Anterior cingulate cortex (tissue), 58 donors: ENCODE measurements at places on chromosomes 16 and 17.

GRCh38 chr17:22411185-22411784, 719.0 kb downstream of the KCNJ18 start:
- DNase-seq, result no peak

DNA sequence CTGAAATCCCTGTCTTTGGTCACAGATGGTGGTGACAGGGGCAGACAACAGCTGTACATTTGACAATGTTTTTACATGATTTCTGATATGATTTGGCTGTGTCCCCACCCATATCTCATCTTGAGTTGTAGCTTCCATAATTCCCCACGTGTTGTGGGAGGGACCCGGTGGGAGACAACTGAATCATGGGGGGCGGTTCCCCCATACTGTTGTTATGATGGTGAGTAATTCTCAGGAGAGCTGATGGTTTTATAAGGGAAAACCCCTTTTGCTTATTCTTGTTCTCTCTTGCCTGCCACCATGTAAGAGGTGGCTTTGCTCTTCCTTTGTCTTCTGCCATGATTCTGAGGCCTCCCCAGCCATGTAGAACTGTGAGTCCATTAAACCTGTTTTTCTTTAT, 353.9 kb downstream of the CPPED1 start:
- no peak for DNase-seq

GRCh38 chr16:74740795-74741304, 33.8 kb downstream of the FA2H start:
- DNase-seq, result peak; percentile 47

- DNase-seq, result peak; percentile 24
These were observed 2.0 kb upstream of the YPEL2 start for GRCh38 chr17:59329176-59330052.

DNA sequence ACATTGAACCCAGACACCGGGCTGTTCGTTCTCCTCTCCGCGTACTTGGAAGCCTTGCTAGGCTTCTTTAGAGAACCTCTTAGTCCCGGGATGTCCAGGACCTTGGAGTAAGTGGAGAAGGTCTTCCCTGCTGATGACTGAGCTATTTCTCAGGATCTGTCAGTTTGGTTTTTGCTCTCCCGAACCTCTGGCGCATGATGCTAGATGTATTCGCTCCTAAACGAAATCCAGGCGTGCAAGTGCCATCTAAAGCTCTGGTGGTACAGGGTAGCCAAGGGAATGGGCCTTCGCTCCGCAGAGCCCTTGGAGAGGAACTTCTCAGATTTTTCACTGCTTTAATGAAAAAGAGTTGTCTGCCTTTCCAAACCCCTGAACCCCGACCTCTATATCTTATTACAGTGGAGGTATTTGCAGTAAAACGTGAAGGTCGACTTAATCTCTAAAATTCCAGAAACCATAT, 547 bp downstream of the VMP1 start:
- DNase-seq, result no peak

DNA sequence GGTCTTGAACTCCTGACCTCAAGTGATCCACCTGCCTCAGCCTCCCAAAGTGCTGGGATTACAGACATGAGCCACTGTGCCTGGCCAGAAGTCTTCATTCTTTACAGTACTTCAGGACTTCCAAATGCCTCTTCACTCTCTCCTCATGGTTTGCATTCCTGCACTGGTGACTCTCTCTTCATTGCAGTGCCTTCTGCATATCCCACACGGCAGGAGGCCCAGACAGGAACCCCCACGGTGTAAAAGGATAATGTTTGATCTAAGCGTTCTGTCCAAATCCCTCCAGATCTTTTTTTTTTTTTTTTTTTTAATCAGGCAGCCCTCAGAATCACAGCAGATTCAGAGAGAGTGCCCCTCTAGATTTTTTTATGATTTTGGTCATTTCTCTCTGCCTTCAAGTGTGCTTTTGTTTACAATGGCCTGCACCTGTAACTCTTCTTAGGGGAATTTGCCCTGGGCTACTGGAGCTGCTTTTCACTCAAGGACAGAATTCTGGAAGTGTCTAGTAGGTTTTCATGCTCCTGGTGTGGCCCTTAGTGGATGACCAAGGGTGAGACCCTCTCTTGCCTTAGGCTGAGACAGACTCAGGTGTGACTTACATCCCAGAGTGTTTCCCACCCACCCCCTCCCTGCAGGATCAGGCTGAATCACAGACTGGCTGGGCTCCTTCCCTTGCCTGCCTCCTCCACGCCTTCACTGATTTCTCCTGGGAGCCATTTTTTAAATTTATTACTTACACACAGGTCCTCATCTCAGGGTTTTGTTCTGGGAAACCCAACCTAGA, 19.8 kb upstream of the NF1 start:
- DNase-seq, result no peak

DNA sequence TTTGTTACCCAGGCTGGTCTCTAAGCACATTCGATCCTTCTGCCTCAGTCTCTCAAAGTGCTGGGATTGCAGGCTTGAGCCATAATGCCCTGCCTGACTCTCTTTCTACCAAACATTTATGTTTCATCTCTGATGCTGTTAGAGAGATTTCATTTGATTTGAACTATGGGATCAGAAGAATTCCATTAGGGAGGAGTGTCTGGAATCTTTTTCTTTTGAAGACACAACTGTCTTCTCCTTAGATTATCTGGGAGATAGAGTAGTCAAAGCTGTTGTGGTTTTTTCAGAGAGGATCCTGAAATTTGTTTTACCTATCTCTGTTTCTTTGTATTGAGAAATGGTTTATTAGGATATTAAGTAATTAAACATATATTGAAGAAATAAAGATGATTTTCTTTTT, 29.4 kb downstream of the WIPF2 start:
- DNase-seq, result no peak

- DNase-seq, result no peak
These were observed 19.2 kb downstream of the RNF213 start for GRCh38 chr17:80279895-80280294.

DNA sequence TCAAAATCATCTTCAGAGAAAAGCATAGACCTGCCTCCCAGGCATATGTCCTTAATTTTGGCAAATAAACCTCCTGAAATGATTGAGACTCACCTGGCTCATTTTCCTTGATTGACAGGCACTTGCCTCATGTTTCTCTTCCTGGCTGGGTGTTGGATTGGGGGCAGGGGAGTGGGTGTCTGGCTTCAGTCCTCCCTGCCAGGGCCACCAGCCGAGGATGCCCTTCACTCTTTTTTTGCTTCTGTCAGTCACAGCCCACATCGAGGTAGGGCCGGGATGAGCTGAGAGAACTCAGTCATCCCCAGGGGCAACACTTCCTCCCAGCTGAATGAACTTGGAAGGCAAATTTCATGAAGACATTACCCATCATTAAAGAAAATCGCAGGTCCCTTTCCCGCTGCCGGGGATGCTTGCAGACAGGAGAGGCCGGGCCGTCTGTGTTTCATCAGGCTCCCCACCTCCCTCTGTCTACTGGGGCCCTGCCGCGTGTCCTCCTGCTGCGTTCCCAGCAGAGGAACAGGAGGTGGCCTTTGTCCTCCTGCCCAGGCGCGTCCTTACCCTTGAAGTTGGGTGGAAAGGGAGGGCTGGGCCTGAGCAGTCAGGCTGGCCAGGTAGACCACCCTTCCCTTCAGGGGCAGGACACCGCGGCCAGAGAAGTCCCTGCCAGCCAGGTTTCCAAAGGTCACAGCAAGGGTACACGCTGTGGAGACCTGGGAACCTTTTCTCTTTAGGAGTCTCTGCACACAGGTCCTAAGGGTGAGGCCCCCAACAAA, 11.2 kb upstream of the DNAH17 start:
- DNase-seq, result no peak

DNA sequence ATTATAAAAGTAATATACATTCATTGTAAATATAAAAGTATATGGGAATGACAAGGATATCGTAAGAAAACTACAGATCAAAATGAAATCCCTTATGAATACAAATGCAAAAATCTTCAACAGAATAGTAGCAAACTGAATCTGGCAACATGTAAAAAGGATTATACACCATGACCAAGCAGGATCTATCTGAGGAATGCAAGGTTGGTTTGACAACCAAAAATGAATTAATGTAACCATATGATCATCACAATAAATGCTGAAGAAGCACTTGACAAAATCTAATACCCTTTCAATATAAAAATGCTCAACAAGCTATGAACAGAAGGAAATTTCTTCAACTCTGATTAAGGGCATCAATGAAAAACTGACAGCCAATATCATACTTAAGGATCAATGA, 48.8 kb downstream of the NDEL1 start:
- DNase-seq, result no peak

DNA sequence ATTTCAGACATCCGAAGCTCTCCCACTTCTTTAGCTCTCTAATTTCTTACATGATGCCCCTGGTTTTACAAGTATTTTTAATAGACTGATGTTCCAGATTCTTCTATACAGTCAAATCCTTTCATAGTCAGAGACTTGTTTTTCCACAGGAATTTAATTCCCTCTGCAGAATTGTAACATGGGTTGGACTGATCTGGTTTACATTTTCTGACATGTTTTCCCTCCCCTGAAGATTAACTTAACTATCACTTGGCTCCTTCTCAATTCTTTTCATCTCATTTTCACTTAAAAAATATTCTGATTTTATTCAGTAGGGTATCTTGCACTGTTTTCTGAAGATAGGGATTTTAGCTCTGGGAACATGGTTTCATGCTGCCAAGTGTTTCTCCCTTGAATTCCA, 352.2 kb downstream of the MAF start:
- no peak for DNase-seq

GRCh38 chr17:35129973-35130351, 8.5 kb downstream of the FNDC8 start:
- no peak for DNase-seq

GRCh38 chr16:83713597-83713996, 94.2 kb upstream of the HSBP1 start:
- no peak for DNase-seq

- no peak for DNase-seq
These were observed 94.9 kb upstream of the C17orf78 start for GRCh38 chr17:37280841-37281240.

DNA sequence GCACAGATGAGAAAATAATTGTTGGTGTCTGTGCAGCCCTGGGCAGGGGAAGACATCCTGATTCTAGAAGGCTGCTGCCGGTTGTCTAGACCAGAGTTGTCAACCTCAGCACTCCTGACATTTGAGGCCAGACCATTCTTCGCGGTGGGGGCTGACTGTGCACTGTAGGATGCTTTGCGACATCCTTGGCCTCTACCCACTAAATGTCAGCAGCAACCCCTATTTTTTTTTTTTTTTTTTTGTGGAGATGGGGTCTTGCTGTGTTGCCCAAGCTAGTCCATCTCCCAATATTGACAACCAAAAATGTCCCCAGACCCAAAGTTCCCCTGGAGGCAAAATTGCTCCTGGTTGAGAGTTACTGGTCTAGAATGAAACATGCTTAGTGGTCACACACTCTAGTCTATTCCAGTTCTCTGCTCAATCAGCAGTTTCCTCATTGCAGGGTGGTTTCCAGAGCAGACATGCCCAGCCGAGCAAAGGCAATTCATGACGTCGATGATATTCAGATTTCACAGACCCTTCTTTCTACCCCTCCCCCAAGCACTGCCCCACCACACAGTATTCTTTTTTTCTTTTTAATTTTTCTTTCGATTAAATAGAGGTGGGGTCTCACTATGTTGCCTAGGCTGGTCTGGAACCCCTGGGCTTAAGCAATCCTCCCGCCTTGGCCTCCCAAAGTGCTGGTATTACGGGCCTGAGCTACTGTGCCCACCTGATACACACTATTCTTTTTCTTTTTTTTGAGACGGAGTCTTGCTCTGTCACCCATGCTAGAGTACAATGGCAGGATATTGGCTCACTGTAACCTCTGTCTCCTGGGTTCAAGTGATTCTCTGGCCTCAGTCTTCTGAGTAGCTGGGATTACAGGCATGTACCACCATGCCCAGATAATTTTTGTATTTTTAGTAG, 9.0 kb downstream of the C17orf99 start:
- DNase-seq, result no peak

DNA sequence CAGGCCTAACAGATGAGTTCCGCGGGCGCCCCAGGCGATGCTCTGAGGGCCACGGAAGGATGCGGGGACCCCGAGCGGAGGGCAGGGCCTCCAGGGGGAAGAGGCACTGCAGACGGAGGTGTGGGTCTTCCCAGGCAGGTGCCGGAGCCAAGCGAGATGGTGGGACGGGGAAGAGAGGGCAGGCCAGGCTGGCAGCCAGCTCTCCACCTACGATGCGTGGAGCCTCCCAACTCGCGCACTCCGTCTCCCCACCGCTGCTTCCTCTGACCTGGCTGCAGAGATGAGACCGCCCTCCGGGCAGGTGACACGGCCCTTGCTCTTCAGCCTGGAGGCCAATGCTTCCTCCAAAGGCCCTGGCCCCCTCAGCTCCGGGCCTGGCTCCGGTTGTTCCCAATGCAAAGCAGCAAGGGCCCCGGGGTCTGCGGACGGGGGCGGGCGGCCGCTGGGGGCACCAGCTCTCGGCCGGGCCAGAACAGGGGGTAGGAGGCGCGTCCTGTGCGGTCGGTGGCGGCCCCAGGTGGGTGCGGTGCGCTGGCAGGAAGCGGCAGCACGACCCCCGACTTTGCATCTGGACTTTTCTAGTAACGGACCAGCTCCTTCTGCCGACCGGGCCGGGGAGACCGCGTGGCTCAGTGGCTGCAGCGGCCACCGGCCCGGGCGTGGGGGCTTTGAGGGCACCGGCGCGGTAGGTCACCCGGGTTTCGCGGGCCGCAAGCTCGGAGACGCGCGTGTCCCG, 1.5 kb upstream of the SOX8 start:
- DNase-seq, result no peak

- DNase-seq, result no peak
These were observed 74.7 kb downstream of the WIPI1 start for GRCh38 chr17:68382582-68383085.

- peak; percentile 85 for DNase-seq
These were observed 792 bp downstream of the TMEM231 start for GRCh38 chr16:75555213-75555706.

- DNase-seq, result no peak
These were observed 825.9 kb downstream of the KCNJ18 start for GRCh38 chr17:22518185-22518584.

GRCh38 chr17:958712-959451, 20.7 kb downstream of the NXN start:
- DNase-seq, result no peak

GRCh38 chr17:44081681-44082080, 11.1 kb downstream of the G6PC3 start:
- no peak for DNase-seq

GRCh38 chr17:21008992-21009671, 33.7 kb downstream of the USP22 start:
- no peak for DNase-seq

- no peak for DNase-seq
These were observed 38.9 kb upstream of the CMIP start for GRCh38 chr16:81405702-81406113.

- no peak for DNase-seq
These were observed 4.0 kb upstream of the VAMP2 start for GRCh38 chr17:8166731-8167130.

- DNase-seq, result no peak
These were observed 345.4 kb downstream of the PMP22 start for GRCh38 chr17:14919631-14920213.
